ENCODE measurements at places on chromosomes 1 and 21. TPM values are rescaled to one million over a fixed set of nuclear protein-coding genes. Genes with fewer than 3 reads are reported as not detected.

DNA sequence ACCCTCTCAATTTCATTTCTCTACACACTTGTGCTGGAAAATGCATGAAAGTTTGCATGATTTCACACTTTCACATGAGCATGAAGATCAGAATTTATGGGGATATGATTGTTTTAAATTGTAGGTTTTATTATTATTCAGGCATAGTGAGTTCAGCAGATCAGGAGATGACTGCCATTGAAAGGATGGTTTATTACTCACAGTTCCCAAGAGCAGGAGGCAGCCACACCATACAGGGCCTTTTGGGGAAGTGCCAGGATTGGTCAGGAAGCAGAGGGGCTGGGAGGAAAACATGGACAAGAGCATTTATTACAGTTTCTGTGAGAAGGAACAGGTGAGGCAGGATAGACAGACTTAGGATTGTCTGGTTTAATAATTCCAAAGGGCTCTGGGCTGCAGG, 114.6 kb upstream of the KCNJ15 start:
- DNase-seq: no peak

PTGS2 gene
- 32.9 TPM for total RNA-seq

DNA sequence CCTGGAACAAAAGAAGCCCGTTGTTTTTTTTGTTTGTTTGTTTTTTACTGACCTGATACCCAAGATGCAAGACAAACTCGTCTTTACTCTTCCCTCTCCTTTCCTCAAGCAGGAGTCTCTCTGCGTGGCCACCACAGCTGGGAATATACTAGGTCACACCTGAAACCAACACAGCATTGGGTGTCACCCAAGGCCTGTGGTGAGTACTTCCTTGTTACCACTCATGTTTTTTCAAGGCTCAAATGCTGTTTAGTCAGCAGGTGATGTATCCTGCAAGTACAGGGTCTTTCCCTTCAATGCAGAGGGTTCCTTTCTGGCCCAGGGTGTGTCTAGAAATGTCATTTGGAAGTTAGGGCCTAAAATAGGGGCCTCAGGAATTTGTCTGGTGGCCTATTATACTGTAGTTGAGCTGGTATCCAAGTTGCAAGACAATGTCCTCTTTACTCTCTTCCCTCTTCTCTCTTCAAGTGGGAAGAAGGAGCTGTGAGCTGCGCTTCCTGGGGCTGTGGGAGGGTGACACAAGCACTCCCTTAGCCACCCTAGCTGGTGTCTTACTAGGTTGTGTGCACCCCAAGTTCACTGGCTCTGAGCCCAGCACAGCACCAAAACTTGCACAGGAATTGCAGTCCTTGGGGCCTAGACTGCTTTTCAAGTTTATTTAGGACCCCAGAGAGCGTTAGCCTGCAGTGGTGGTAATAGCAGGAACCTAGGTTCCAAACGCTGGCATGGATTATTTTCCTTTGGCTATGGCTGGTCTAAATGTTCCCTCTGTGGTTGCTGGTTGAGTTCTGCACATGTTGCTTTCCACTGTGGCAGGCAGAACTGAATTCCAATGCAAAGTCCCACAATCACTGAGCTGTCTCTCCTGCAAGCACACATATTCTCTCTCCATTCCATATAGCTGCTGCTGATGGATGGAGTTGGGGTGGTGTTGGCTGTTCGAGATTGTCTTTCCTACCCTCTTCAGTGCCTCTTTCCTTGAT, 91.4 kb upstream of the LYPLAL1 start:
- no peak for DNase-seq

- no peak for DNase-seq
These were observed 56.7 kb upstream of the NTPCR start for GRCh38 chr1:232893481-232894313.

ANGPTL3 gene
- not detected for total RNA-seq

PCAT6 gene
- total RNA-seq: not detected

TGFBR3 gene
- total RNA-seq: 142 TPM

DNA sequence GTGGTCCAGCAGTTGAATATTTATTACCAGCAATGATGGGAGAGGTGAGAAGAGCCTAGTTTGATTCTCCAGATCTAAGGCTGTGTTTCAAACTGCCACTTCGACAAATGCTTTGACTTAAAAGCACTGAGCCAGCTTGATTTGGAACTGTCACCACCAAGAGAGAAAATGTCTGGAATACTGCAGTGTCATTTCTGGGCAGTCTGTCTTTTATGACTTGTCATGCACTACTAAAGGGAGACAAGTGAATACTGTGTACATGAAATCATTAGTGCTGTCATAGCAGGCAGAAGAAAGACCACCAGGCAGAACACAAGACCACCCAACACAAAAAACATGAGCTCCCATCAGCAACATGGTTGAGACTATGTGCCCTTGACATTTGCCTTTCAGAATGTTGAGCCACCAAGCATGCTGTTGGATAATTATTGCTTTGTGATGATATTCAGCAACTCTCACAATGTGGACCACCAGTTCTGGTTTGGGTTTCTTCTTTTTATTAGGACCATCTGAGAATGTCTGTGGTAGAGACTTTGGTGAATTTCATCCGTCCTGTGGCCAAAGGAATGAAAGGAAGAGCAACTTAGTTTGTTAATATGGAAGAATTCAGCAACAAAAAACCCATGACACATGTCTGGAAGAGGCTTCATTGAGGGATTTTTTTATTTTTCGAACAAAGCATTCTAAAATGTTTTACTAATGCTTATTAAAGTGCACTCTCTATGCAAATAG, 125.8 kb downstream of the NTMT2 start:
- no peak for DNase-seq

GRCh38 chr1:16080422-16081150, 7.1 kb upstream of the FAM131C start:
- no peak for DNase-seq

- DNase-seq: no peak
These were observed 326.4 kb downstream of the TGFB2 start for GRCh38 chr1:218671573-218671972.

CCDC17 gene
- 2.6 TPM for total RNA-seq

GRCh38 chr1:195960580-195960979, 647.7 kb downstream of the KCNT2 start:
- no peak for DNase-seq

GRCh38 chr1:66207484-66207883, 326.5 kb upstream of the SGIP1 start:
- DNase-seq: no peak

DNA sequence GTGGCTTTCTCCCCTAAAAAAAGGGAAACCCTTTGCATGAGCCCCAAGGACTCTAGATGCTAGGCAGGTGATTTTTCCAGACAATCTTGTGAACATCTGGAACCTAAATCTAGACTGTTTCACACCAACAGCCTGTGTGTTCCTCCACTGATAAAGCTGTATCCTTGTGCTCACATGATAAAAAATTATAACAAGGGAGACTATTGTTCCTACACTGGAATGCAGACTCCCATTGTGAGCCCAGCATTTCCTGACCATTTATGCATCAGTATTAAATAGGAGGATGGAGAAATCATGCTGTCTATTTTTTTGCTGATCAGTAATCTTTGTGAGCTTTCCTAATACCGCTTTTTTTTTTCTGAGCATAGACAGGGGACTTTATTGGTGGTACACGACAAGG, 52.5 kb downstream of the ZNF697 start:
- no peak for DNase-seq

HMGCS2 gene
- not detected for total RNA-seq

GRCh38 chr21:44790368-44790767, 11.3 kb downstream of the UBE2G2 start:
- DNase-seq: no peak

DNA sequence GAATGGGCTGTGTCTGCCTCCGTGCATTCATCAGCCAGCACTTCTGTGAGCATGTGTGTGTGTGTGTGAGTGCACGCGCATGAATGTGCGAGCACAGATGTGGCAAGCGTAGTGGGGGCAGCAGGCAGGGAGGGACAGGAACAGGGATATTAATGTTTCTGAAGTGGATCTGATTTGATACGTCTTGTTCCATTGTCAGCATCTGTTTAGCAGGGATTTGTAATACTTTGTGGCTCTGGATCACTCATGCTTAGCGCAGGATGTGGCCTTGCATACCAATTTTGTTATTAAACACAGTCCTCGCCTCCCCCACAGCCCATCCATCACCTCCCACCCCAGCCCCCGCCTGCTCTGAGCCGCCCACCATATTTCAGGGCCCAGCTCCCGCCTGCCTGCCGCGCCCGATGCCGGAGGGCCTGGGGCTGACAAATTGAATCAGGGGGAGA, 52.4 kb downstream of the TMEM53 start:
- DNase-seq: no peak

DNA sequence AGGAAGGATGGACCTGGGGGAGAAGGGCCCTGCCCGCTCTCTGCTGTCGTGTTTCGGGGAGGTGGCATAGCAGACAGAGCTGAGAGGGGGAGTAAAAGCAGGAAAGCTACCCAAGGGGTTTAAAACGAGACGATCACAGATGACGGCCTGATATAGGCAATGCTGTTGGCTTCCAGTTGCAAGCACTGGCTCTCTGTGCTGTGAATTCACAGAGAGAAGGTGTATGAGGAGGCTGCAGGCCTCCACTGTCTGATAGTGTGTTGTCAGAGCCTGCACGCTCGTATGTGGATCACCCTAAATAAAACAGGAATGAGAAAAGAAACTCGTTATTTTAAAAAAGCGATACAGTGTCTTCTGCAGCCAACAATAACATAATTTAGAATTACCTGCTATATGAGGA, 57.4 kb downstream of the LGR6 start:
- DNase-seq: peak; percentile 12

C1QC gene
- 289 TPM for total RNA-seq

PATJ gene
- 25.3 TPM for total RNA-seq

C1orf21 gene
- 78.3 TPM for total RNA-seq

All from sigmoid colon (tissue), 7 donors.